ENCODE measurements at places on chromosomes 2 and 18.

GRCh38 chr2:78202366-78202765, 680.2 kb upstream of the LRRTM4 start:
- no peak for DNase-seq

- no peak for DNase-seq
Measured at GRCh38 chr18:63329431-63330145, 10.0 kb upstream of the BCL2 start.

DNA sequence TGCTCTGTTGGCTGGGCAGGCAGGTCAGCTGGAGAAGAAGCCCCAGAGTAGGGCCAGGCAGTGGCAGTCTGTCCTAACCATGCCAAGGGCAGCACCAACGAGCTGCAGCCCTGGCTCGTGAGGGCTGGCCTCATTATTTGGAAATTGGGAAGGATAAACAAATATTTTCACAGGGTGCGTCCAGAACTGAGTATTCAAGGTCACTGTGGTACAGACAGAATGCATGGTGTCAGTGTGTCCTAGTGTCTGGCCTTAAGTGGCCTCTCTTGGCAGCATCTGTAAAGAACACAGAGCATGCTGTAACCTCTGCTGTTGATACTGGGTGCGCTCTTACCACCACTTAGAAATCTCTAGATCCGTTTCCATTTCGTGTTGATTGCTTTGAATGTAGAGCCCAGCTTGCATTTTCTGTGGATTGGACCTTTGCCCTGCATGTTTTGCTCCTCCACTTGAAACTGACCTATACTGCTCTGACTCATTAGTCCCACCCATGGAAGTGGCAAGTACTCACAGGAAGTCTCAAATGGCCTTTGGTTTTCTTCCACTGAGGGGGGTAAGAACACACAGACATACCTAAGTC, 88.2 kb downstream of the GREB1L start:
- no peak for DNase-seq

- DNase-seq, result peak; percentile 13
Measured at GRCh38 chr2:157751462-157752058, 122.9 kb upstream of the ACVR1C start.

GRCh38 chr18:51226068-51226467, 28.6 kb upstream of the MEX3C start:
- no peak for DNase-seq

DNA sequence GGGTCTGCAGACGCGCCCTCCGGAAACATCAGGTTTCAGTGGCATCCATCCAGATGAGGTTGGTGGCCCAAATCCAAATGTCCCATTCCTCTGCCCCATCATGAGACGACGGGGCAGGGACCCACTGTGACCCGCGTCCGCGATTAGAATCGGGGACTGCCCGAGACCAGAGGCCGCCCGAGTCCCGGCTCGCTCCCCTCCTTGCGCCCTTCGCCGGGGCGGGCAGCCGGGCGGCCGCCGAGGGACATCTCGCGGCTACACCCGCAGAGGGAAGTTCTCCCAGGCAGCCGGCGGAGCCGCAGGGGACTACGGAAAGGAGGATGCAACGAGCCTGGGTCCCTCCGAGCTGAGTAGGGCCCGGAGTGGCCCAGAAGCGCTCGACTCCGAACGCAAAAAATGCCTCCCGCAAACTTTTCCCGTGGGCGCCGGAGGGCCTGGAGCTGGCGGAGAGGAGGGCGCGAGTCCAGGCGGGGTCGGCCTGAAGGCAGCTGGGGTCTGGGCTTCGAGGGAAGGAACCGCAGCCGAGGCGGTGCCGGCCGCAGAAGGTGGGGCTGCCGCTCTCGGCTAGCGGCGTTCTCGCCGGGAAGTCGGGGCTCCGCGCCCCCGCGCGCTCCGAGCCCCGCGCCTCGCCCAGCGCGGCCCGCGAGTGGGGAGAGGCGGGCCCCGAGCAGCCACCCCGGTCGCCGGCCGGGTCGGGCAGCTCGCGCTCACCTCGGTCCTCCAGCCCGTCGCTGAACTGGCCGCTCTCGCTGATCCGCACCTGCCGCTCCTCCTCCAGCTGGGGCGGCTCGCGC, 580 bp downstream of the TMEM163 start:
- peak; percentile 18 for DNase-seq

All from naive thymus-derived CD4-positive, alpha-beta T cell (primary cell).